ENCODE measurements at places on chromosomes 6 and 20.

DNA sequence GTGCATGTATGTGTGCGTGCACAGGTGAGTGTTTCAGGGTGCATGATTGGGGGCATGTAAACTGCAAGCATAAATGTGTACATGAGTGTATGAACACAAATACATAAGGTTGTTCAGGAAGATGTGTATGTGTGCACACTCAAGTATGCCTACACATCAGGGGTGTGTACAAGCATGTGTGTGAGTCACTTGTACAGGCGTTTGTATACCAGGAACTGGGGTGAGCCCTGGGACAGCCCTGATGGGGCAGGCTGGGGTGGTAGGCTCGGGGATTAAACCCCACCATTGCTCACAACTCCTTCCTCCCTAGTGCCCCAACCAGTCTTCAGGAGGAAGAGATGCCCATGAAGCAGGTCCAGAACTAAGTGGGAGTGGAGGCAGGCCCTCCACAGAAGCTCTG is 4.3 kb downstream of the CRIP3 start:
- no peak for DNase-seq

DNA sequence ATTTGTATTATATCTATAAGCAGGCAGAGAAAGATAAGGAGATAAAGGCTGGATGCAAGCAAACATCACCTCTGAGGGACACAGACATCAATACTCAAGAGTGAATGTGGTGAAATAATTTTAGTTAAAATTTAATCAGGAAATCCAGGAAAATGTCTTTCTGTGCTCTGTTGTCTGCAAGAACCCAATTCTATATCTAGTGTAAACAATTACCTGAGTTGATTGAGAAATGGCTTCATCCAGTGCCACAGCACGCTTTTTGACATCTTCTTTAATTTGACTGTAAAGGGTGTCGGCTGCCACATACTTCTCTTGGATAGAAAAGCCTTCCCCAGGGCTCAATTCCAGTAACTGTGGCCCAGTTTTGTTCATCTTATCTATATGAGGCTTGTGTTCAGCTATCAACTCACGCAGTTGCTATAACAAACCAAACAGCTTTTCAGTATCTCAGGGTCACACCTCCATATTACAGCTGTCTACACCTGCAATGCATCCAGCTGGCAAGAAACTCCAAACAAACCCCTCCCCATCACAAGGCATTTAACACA is 131.6 kb downstream of the DST start:
- no peak for DNase-seq

- no peak for DNase-seq
These were observed 1.1 kb downstream of the L3MBTL1 start for GRCh38 chr20:43508604-43509040.

DNA sequence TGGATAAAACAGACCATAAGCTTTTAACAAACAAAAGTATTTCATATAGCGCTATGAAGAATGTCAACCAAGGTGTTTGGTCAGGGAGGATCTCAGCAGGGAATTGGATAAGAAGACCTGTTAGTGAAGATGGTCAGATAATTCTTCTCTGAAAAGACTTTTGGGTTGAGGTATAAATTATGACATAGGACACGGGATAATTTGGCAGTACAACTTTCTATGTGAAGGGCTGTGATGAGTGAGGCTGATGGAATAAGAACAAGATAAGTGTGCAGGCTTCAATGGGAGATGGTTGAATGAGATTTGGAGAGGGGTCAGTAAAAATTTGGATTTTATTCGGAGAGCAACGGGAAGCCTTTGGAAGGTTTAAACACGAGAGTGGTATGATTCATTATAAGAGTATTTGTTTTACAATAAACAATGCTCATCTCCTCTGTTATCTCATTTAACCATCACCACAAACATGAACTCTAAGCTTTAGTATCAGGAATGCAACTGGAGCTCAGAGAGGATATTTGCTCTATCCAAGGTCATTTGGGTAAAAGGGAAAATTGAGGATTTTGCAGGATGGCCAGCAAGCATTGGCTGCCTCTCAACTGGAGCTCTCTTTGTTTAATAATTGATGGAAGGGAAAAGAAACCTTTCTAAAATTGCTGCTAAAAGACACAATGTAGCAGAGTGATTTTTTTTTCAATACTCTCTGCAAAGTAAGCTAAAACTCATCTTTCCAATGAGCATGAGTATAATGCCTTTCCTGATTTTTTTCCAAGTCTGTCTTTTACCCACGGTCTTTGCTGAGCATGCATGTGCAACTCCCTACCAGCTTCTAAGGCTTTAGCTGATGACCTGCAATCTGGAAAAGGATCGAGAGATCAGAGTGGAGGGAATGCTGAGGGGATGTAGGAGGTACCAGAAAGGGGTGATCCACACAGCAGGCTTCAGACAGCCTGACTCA is 534.0 kb downstream of the CBLN4 start:
- DNase-seq: no peak

- DNase-seq: no peak
These were observed 27.6 kb upstream of the NFATC2 start for GRCh38 chr20:51569815-51570738.

GRCh38 chr6:155319902-155320301 is 5.6 kb upstream of the TFB1M start:
- DNase-seq: no peak

DNA sequence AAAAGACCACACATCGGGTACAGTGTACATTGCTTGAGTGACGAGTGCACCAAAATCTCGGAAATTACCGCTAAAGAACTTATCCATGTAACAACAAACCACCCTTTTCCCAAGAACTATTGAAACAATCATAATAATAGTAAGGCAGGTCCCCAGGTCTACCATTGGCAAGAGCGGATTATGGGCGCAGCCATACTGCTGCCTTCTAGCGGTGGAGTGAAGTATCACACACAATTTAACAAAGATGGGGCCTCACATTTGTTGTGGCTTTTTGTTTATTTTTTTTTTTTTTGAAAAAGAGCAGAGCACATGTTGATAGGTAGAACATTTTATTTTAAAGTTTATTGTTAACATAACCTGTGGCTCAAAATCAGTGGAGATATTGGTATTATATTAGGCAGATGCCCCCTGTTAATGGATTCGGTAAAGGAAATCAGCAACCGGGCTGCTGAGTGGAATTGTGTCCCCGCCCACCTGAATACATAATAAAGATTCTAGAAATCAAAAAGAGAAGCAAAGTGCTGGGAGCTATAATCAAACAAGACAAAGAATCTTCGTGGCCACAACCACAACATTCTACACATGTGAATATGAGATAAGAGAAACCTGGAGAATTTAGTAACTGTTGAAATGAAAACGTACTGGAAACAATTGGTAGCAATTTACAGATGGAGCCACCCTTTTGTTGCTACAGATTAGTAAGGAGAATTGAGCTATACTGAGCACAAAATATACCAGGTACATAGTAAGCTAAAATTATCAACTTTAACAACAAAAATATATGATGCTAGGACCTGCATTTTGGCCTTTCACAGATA is 94.2 kb upstream of the EXOC2 start:
- no peak for DNase-seq

DNA sequence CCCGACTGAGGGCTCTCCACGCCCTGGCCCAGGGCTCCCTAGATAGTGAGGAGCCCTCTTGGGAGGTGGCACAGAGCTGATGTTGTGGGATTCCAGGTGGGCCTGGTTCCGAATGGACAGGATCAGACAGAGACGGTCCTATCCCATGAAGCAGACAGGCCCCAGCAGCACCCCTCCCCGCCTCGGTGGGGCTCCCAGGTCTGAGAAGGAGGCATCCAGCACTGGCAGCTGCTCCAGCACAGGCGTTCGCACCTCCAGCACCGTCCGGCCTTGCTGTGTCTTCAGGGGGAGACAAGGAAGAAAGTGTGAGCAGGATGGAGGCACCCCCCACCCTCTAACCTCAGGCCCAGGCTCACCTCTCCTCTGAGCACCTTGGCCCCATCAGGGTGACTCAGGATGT is 28.7 kb downstream of the COL11A2 start:
- no peak for DNase-seq

DNA sequence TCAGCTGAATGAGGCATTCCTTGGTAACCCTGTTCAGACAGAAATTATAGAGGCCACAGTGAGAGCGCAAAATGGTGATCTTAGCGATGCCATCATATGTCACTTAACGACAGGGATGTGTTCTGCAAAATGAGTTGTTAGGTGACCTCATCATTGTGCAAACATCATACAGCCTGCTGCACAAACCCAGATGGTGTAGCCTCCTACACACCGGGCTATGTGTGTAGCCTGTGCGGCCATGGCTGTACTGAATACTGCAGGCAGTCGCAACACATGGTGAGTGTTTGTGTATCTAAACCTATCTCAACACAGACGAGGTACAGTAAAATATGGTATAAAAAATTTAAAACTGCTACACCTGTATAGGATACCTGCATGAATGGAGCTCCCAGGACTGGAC is 234.1 kb upstream of the PMEPA1 start:
- DNase-seq: no peak

GRCh38 chr6:44116641-44117382 is 10.4 kb downstream of the MRPL14 start:
- DNase-seq: peak; percentile 71

DNA sequence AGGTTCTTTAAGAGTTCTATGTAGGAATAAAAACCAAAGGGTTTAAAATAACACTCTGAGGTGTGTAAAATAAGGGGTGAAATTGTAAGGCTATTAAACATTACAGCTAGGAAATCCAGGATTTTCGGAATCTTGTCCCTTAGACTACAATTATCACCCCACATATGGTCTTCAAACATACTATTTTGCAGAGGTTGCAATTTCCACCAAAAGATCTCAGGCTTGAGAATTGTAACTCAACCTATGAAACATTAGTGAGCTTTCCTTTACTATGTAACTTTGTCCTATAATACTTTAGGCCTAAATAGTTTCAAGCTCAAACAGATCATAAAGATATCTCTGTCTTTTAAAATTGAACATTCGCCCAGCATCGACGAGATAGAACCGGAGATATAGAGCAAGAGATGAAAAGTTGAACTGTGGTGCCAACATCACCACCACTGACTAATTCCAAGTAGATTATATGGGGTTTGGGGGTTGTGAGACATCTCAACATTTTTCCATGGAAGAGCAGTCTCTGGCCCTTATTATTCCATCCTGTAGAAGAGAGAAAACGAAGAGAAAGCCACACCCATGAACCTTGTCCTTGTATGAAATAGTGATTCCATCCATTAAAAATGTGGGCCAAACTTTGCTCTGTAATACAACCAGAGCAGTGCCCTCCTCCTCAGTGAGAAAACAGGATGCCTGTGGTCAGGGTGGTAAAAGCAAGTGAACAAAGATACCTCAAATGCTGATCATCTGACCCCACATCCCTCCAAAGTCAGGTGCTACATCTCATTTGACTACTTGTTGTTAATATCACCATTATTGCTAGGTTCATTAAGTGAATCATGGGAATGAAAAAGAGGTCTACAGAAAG is 284.5 kb upstream of the GJE1 start:
- peak; percentile 19 for DNase-seq

GRCh38 chr20:38471987-38472512 is 593 bp upstream of the RALGAPB start:
- DNase-seq: no peak

- DNase-seq: peak; percentile 79
These were observed 56.8 kb downstream of the KCNS1 start for GRCh38 chr20:45044084-45044573.

DNA sequence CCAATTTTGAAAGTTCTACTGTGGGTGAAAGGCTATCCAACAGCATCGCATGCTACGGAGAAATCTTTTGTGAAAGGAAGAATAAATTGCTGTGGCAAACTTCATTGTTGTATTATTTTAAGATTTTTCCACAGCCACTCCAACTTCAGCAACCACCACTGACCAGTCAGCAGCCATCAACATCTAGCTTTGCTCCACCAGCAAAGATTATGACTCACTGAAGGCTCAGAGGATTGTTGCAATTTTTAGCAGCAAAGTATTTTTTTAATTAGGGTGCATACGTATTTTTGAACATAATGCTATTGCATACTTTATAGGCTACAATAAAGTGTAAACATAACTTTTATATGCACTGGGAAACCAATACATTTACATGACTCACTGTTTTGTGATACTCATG is 493.5 kb downstream of the TFAP2A start:
- peak; percentile 35 for DNase-seq
